EH (cell line): ENCODE measurements at places on chromosomes 11 and 22.

- DNase-seq: peak; percentile 52
Observed at GRCh38 chr22:45777046-45777851, 105.6 kb downstream of the ATXN10 start.

DNA sequence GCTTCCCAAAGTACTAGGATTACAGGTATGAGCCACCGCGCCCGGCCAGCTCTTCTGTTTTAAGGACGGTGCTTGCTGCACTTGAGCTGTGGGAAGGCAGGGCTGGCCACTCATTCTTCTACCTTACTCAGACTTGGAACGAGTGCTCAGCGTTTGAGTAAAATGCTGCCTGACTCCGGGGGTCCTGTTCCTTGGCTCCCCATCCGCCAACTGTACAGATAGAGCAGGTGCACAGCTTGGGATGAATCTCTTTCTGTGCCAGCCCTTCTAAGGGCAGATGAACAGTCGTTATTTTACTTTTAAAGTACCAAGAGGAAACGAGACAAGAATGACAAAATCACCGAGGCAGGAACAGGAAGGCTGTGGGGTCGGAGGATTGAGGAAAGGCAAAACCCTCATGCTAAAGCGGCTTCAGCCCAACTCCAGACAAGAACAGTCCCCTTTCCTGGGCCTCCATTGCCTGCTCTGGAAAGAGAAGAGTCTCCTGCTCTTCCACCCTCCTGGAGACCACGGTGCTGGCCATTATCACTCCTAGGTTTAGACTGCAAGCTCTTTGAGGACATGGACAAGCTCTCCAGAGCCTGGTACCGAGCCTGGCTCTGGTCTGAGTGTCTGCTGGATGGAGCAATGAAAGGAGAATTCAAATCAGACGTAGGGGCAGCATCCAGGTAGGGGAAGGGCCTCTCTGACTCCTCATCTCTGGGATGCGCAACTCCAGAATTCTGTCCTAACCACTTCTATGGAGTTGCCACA, 1.1 kb upstream of the SUN2 start:
- DNase-seq: no peak

- DNase-seq: no peak
Observed at GRCh38 chr11:130161441-130162145, 2.0 kb downstream of the ST14 start.

DNA sequence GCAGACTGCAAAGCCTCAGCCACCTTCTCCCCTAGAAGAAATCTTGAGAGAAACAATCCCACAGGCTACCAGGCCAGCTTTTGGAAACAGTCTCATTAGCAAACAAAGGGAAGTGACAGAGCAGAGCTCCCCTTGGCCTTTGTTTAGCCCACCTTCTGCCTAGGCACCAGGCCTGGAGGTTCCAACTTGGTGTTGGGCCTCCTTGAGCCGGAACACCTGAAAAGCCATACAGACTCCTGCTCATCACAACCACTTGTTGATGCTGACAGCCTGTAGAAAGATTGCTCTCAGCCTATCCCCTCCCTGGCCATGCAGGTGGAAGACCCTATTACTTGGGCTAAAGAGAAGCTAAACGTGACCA, 26.6 kb downstream of the KCNQ1OT1 start:
- DNase-seq: no peak

DNA sequence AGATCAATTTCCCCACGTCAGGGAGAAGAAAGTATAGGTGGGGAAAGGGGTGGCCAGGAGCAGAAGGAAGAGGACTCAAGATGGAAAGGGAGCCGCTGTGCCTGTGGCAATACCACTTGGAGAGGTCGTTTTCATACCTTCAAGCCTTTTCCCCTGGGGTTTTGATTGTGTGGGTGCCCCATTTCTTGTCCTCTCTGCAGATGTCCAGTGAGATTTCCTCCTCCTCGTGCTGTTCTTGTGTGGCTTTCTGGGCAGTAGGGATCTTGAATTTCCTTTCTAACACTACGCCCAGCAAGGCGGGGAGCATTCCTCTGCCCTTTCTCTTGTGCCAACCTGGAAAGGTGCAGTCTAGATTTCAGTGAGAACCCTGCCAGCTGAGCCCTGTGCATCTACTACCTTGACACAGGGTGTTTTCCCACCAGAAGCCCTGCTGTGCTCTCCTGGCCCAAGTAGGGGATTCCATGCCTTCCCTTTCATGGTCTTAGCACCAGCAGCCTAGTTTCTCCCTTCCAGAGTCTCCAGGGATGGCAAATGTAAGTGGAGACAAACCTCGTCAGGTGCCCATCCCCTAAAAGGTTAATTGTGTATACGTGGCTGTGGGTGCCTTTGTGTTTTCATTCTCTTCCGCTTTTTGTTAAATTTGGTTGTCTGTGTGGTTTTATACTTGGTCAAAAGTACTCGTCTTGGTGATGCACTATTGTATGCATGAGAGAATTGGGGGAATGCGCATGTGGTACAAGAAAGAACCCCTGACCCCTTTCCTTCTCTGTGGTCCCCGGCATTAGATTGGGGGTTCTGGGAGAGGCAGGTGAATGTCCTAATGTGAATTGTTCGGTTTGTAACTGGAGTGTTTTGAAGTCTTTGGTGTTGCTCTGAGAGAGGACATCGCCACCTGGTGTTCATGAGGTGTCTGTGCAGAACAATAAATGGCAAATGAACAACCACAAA, 71.4 kb upstream of the MPEG1 start:
- peak; percentile 45 for DNase-seq

DNA sequence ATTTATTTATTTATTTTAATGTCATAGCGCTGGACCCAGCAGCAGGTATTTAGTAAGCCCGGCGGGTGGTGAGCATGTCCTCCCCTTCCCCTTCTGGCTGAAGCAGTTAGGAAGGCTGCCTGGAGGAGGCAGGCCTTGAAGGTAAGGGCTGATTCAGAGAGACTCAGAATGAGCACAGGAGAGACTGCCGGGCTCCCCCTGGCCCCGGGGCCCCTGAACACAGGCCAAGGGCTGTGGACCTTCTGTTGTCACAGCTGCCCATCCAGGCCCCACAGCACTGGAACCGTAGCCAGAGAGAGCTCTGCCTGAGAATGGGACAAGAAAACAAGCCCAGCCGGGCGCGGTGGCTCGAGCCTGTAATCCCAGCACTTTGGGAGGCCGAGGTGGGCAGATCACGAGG, 52.8 kb downstream of the KCNJ4 start:
- no peak for DNase-seq

GRCh38 chr11:102729849-102730815, 5.4 kb upstream of the MMP8 start:
- DNase-seq: peak; percentile 65

GRCh38 chr11:44329472-44330230, 19.7 kb upstream of the ALX4 start:
- no peak for DNase-seq

- no peak for DNase-seq
Observed at GRCh38 chr11:84923489-84923888, 703.7 kb downstream of the DLG2 start.

- peak; percentile 32 for DNase-seq
Observed at GRCh38 chr22:25701056-25701780, 40.8 kb upstream of the MYO18B start.

- DNase-seq: peak; percentile 82
Observed at GRCh38 chr11:94563176-94563847, 3.9 kb upstream of the PIWIL4 start.

DNA sequence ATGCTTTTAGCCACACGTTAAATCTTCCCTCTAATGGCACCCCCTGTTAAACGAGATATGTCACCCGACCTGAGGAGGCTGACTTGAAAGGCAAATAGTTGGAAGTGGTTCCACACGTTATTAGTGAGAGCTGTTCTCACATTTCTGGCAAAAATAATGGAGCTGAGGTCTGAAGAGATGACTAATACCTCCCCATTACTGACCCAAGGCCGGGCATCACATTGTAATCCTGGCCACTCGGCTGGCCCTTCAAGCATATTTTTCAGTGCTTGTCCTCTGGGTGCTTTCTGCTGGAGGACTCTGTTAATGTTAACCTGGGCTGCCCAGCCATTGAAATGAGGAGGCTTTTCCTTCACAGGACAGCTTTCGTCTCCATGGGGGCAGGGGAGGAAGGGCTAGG, 260.0 kb upstream of the CADM1 start:
- DNase-seq: peak; percentile 34

DNA sequence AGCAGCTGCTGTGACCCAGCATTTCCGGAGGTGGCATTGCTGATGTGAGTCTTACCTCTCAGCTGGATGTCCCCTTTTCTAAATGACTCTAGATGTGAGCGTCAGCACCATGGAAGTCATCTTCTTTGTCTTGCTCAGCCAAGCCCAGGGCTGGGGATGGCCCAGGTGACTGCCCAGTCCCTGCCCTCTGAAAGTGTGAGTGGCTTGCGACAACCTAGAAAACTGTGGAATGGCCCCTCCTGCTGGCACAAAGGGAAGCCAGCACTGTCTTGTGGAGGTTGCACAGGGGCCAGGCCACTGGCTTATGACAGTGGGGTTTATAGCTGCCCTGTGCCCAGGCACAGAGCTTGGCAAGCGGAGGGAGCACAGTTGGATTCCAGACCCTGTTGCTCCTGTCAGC, 6.2 kb downstream of the TUB start:
- DNase-seq: no peak

DNA sequence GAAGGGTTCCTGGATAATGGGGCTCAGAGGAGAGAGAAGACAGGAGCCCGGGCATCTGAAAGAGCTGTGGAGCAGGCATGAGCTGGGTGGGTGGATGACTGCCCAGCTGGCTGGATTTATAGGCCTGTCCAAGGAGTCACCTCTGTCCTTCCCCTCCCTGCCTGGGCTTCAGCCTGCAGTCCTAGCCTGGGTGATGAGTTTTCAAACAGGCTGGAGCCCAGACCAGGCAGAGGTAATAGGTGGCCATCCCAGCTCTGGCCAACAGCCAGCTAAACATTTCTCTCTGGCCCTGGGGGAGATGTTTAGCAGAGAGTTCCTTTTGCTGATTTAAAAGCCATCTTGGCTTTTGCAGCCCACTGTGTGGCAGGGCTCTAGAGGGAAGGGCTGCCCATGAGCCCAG, 5.4 kb downstream of the C11orf96 start:
- no peak for DNase-seq

GRCh38 chr11:59941091-59941490, 2.9 kb downstream of the OOSP1 start:
- no peak for DNase-seq

GRCh38 chr11:9069256-9069655, 22.1 kb downstream of the SCUBE2 start:
- no peak for DNase-seq

DNA sequence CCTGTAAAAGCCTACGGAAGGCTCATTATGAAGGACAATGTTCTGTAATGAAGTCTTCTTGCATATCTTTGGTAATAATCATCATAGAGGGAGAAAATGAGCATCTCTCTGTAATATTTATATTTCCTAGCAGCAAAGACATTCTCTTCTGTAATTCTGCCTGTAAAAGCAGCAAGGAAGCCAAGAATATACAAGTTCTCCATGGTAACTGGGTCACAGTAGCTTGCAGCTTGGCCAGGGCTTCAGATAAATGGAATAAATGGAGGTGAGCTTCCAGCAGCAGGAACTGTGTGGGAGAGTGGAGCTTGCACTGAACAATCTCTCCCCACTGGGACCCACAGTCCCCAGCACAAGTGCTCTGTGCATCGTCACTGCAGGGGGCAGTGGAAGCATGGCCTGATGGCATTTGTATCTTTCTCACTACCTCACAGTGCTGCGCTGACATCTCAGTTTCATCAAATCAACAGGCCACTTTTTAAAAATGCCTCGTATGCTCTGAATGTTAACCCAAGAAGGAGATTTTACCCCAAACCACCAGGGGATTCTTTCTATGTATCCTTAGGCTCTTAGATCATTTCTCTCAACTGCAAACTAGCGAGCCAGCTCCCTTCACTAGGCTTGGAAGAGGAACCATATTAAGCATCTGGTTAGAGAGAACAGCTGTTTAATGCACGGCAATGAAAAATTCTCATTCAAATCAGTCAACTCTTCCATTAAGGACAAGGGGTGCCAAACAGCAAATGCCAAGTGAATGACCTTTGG, 1059.7 kb downstream of the OPCML start:
- peak; percentile 79 for DNase-seq

- DNase-seq: peak; percentile 78
Observed at GRCh38 chr11:130435671-130436070, 7.3 kb upstream of the ADAMTS8 start.

DNA sequence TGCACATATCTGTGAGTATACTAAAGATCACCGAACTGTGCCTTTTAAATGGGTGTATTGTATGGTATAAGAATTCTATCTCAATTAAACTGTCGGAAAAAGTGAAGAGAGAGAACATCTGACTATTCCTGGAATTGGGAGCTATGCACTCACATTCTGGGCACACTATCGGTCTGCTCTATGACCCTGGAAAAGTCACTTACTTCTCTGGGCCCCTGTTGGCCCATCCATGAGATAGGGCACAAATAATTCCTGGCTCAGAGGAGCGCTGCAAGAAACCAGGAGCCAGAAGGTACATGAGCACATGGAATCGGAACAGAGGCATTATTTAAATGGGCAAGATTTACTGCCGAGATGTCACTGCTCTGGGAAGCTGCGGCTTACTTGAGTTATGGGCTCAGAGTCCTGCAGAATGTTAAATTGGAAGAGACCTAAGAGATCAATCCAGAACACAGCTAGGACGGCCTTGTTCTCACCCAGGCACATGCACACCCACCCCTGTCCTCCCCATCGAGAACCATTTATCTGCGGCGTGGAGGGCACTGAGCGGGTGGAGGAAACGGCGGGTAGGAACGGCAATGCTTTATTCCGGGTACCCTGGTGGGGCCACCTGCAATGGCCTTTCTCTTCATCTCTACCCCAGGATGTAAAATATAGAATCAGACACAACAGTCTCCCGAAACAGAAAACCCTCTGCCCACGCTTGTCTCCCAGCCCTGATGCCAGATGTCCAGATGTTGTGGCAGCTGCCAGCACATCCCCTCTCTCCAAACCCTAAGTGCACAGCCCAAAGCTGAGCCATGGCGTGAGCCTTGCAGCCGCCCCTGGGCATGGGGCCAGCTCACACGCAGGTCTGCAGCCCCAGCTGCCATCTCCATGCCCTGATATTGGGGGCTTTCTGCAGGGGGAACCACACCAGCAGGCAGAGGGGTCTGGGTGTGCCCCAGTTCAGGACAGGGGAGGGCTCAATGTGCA, 142.4 kb downstream of the DSCAML1 start:
- no peak for DNase-seq

- DNase-seq: no peak
Observed at GRCh38 chr11:70306586-70307033, 36.1 kb downstream of the PPFIA1 start.

DNA sequence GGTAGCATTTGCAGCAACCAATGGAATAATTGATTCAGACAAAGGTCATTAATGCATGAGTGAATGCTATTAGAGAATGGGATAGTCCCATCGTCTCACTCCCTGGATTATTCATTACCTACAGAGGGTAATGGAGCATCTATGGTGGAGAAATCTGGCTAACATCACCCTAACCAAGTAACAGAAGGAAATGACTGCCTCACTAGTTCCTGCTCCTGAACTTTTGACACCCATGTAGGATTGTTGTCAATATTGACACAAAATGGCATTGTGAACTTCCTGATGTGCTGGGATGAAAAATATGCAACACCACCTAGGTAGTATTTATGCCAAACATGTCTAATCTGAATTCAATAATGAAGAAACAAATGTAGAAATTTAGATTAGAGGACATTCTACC, 44.0 kb upstream of the KIRREL3 start:
- DNase-seq: no peak

- DNase-seq: peak; percentile 72
Observed at GRCh38 chr11:95076416-95076815, 9.7 kb downstream of the SRSF8 start.

- no peak for DNase-seq
Observed at GRCh38 chr11:79241205-79241851, 199.5 kb downstream of the TENM4 start.
